ENCODE measurements at places on chromosomes 6 and 20. TPM values are rescaled to one million over a fixed set of nuclear protein-coding genes. Genes with fewer than 3 reads are reported as not detected.

DNA sequence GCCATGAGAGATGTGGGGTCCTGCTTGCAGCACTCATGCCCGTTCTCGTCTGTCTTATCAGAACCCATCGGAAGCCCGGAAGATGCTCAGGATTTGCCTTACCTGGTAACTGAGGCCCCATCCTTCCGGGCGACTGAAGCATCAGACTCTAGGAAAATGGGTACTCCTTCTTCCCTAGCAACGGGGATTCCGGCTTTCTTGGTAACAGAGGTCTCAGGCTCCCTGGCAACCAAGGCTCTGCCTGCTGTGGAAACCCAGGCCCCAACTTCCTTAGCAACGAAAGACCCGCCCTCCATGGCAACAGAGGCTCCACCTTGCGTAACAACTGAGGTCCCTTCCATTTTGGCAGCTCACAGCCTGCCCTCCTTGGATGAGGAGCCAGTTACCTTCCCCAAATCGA is 8.3 kb downstream of the PI16 start:
- peak; percentile 79 for DNase-seq

- DNase-seq, result peak; percentile 63
Observed at GRCh38 chr6:18155864-18156421, 721 bp downstream of the KDM1B start.

DNA sequence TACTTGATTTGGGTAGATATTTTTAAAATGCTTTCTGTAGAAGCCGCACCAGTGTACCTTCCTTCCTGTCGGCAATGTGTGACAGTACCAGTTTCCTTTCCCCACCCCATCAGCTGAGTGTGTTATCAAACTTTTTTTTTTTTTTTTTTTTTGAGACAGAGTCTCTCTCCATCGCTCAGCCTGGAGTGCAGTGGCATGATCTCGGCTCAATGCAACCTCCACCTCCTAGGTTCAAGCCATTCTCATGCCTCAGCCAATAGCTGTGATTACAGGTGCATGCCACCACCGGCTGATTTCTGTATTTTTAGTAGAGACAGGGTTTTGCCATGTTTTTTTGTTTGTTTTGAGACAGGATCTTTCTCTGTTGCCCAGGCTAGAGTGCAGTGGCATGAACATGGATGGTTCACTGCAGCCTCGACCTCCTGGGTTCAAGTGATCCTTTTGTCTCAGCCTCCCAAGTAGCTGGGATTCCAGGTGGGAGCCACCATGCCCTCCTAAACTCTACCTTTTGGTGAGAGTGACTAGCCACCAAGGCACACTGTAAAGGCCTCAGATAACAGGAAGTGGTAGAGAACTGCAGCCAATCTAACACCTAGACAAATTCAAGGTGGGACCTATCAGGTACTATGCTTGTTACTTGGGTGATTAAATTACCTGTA is 26.5 kb upstream of the ZBTB22 start:
- DNase-seq, result peak; percentile 63

- no peak for DNase-seq
Observed at GRCh38 chr6:38638941-38639497, 710 bp downstream of the BTBD9 start.

- DNase-seq, result no peak
Observed at GRCh38 chr6:91149956-91150705, 563.3 kb upstream of the MAP3K7 start.

DNA sequence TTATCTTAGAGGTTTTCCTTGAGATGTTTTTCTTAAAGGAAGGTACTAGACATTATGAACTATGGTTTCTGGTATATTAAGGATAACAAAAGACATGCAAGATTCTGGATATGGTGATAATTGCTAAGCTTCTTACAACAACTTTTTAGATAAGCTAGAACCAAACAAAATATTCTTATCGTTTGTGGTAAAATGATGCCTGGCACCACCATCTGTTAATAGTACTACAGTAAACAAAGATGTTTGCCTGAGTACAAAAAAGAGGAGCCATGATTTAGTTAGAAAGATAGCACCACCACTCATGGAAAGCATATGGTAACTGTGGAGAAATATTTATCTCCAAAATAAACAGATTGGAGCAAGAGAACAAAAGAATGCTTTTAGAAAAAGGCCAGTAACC is 747.3 kb downstream of the COL12A1 start:
- no peak for DNase-seq

SLC22A2 gene
- total RNA-seq, result not detected

TCEA2 gene
- total RNA-seq, result 74.9 TPM

ADGRF1 gene
- not detected for total RNA-seq

RAET1L gene
- total RNA-seq, result not detected

TMEM217 gene
- total RNA-seq, result 1.4 TPM

C20orf173 gene
- not detected for total RNA-seq

TBC1D7 gene
- 23.5 TPM for total RNA-seq

GSTA2 gene
- not detected for total RNA-seq

All from activated naive CD8-positive, alpha-beta T cell treated with anti-CD3 and anti-CD28 coated beads, Interleukin-2, amount 10 ng/mL, durations not matched to agents 7 days and 5 days (primary cell).